ENCODE measurements at places on chromosomes 3 and 15.

DNA sequence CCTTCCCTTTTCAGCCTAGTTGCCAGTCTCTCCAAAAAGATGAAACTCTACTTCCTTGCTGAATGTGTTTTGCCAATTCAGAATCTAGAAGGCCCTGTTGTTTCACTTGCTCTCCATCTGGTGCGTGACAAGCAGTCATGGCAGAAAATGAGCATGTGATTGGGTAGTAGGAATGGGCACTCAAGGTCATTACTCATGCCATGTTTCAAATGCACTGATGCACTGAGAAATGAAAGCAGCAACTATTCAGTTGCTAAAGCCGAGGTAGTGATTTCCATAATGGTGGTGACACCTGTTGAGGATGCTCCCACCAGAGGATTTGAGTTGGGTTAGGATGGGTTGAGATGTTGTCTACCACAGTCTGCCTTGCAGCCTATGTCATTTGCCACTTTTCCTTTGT lies 12.7 kb downstream of the ZBTB38 start:
- no peak for DNase-seq

DNA sequence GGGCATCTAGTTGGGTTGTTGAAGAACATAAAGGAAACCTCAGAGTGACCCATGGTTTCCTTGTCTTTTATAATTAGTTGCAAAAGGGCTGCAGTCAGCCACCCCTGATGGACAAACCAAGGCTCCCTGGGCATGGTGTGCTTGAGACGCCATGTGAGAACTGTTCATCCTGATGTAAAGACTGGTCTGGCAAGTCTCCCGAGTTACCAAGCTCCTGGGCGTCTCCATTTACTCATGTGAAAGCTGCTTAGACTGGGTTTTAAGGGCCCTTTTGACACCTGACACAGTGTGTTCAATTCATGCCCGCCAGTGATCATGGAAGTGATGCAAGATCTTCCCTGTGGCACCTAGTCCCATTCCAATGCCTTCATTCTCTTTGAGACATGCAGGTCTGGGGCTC lies 49.4 kb downstream of the GRK7 start:
- no peak for DNase-seq

DNA sequence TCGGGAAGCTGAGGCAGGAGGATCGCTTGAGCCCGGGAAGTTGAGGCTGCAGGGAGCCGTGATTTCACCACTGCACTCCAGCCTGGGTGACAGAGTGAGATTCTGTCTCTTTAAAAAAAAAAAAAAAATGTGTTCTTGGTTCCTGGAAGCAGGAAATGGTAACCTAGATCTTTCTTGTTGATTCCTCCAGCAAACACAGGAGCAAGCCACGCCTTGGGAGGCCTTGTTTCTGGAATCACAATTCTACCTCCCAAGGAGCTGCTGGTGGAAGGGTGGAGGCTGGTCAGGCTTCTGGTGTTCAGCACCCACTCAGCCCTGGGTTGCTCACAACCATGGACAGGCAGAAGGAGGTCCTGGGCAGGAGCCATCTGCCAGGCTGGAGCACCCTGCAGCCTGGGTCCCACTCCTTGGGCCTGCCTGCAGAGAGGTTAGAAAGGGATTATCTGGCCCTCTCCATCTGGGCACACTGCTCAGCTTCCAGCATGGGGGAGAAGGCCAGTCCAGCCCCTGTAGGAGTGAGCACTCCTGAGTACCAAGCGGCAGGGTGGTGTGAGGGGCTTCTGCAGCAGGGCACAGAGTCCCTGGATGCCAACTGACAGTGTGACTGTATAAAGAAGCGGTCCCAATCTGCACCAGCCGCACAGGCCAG lies 65.6 kb downstream of the ABTB1 start:
- peak; percentile 31 for DNase-seq

GRCh38 chr3:128385080-128385832 lies 81.4 kb downstream of the DNAJB8 start:
- DNase-seq, result no peak

GRCh38 chr3:126515066-126515706 lies 2.4 kb downstream of the UROC1 start:
- DNase-seq, result no peak

DNA sequence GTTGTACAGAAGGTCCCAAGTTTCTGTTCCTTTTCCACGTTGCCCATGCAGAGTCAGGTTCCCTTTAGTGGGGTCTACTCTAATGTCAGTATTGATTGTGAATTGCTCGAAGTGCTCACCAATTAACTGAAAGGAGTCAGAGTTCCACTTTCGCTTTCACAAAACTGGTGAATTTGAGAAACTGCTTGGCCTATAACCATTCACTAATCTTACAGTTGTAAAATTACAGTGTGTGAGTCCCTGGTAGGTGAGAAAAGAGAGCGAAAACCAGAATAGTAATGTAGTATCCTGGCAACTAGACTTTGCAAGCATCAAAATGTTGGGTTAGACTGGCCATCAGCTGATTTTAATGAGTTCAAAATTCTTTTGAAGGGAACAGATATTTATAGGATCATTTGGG lies 237.5 kb upstream of the CHRM5 start:
- no peak for DNase-seq

DNA sequence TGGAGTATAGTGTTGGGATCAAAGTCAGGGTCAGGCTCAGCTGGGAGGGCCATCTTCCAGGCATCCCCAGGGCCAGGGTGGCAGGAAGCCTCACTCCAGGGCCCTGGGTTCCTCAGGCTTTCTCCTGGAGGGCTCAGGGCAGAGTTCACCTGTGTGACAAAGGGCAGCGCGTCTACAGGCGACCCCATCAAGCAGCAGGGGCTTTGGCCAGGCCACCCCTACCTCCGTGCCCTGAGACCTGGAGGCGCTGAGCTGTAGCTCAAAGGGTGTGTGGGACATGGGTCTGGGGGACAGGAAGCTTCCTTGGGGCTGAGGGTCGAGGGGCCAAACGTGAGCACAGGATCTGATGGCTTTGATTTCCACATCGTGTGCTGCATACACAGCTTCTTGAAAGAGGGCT lies 12.8 kb downstream of the SPTBN5 start:
- DNase-seq, result no peak

DNA sequence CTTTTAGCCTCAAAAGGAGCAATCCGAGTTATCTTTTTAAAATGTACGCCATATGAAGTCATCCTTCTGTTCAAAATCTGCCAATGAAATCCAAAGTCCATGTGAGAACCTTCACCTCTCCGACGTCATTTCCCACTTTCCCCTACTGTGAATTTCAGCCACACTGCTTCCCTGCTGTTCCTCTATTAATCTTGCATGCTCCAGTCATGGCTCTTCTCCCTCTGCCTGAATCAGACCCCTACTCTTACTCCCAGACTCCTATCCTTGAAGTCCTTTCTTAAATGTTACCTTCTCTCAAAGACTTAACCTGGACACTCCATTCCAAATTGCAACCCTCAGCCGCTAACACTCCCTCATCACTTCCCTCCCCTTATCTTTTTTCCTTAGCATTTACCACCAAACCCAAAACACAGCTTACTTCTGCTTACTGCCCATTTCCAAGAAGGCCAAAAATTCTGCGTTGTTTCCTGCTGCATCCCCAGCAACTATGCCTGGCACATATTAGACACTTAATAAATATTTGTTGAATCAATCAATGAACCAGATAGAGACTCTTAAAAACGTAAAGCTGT lies 1.2 kb downstream of the NKIRAS1 start:
- no peak for DNase-seq

Data from hematopoietic multipotent progenitor cell treated with erythropoietin and hydrocortisone succinate and interleukin-3 and kit ligand, for 8 days (in vitro differentiated cells).